Activated CD4-positive, CD25-positive, alpha-beta regulatory T cell (primary cell): ENCODE measurements at places on chromosomes 7 and 10.

DNA sequence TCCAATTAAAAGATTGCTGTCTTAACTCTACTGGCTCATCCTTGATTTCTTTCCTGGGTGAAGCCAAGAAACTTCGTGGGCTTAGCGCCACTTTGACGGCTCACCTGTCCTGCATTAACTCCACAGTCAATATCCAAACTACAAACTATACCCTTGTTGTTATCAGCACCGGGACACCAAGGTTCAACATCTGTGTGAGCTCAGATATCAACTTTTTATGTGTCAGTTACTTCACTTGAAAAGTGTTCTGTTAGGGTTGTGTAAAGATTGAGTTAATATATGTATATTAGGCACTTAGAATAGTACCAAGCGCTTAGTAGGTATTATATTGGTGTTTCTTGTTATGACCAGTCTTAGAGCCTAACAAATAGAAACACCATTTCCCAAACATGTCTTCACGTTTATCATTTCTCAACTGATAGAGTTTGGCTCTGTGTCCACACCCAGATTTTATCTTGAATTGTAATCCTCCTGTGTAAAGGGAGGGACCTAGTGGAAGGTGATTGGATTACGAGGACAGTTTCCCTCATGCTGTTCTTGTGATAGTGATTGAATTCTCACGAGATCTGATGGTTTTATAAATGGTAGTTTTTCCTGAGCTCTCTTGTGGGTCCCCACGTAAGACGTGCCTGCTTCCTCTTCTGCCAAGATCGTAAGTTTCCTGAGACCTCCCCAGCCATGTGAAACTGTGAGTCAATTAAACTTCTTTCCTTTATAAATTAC is 19.0 kb upstream of the ST8SIA6 start:
- no peak for DNase-seq

GRCh38 chr7:102103027-102103372 is 183.7 kb upstream of the SH2B2 start:
- DNase-seq: no peak

- no peak for DNase-seq
These were observed 160.8 kb downstream of the CREB5 start for GRCh38 chr7:28573059-28573553.

DNA sequence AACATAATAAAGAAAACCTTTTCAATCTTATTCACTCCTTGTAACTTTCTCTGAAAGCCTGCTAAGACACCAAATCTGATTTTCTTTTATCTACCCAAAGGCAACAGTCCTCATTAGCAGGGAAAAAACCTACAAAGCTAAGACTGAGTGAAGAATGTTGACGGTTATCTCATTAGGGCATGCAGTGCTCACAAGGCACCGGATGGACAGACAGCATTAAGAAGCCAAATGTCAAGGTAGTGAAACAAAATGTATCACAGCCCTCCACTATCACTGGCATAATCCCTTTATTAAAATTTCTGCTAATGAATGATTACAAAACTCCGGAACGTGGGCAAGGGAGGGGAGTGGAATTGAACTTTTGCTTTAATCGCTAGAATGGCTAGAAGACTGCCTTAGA is 442.8 kb downstream of the NEBL start:
- no peak for DNase-seq

DNA sequence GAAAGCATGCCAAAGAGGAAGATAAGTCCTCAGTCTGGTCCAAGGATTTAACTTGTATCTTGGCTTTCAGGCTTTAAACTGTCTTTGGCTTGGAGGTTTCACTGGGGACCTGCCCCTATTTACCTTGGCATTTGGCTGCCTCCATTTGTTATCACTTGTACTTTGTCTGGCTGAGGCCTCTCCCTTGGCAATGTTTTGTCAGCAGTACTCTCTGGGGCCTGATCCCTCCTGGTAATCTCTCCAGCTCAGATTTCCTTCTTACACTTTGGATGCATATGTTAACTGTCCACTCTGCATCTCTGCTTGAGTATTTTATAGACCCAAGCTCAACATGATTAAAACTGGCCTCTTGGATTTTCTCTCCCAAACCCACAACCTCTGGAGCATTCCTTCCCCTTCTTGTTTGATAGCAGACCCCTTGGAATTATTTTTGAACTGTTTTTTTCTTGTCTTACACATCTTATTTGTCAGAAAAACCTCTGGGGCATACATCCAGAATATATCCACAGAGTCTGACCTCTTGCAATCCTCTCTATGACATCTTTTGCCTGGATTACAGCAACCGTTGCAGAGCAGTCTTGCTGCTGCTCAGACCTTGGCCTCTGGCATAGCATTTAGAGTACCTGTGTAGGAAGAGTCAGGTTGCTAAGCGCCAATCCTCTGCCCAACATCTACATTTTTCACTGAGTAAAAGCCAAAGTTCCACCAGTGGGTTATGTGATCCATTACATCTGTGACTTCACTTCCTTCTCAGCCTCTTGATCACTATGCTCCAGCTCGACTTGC is 35.2 kb downstream of the ZNF487 start:
- no peak for DNase-seq

DNA sequence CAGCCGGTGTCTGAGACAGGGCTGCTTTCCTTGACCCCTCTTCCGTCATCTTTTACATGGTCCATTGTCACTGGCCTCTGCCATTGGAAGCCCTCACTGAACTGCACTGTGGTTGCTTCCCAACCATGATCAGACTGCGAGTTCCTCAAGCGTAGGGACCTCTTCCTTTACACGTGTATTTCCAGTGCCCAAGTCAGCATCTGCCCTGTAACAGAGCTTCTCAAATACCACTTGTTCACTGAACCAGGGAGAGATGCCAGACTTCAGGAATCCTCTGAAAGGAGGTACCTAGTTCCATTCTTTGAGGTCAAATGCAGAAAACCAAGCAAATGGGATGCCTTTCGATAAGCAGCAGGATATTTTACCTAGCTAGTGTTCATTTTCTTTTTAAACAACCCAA is 145.1 kb downstream of the NRP1 start:
- DNase-seq: no peak

DNA sequence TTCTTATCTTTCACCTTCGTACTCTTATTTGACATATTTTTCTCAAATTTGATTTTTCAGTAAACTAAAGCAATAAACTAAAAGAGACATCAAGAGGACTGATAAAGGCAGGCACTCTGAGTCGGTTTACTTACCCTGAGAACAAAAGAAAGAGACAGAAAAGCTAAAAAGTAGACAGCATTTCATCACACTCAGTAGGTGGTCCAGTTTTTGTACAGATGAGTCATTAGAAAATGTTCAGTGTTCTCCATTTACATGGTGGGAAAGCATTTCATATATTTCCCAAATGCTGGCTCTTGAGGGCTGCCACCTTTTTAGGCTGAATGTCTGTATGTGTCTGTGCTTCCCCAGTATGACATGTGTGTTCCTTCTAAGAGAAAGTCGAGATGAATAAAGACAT is 52.7 kb downstream of the NHLRC2 start:
- DNase-seq: no peak

- no peak for DNase-seq
These were observed 29.1 kb downstream of the RHEB start for GRCh38 chr7:151490456-151491105.

DNA sequence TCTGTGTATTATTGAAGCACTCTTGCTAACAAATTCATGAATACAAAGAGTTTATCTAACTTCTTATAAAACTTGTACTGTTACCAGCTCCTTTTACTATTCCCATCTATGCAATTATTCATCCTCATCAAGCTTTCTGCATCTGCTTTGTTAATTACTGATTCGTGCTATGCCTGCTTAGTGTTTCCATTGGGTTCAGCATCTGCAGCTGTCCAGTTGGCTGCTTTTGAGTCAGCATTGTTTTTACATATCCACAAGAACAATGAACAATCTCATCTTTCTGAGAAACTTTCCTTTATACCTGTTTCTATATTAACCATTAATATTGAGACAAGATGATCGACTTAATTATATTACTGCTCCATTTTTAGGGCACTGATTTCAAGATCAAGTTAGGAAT is 19.6 kb upstream of the ANLN start:
- no peak for DNase-seq

DNA sequence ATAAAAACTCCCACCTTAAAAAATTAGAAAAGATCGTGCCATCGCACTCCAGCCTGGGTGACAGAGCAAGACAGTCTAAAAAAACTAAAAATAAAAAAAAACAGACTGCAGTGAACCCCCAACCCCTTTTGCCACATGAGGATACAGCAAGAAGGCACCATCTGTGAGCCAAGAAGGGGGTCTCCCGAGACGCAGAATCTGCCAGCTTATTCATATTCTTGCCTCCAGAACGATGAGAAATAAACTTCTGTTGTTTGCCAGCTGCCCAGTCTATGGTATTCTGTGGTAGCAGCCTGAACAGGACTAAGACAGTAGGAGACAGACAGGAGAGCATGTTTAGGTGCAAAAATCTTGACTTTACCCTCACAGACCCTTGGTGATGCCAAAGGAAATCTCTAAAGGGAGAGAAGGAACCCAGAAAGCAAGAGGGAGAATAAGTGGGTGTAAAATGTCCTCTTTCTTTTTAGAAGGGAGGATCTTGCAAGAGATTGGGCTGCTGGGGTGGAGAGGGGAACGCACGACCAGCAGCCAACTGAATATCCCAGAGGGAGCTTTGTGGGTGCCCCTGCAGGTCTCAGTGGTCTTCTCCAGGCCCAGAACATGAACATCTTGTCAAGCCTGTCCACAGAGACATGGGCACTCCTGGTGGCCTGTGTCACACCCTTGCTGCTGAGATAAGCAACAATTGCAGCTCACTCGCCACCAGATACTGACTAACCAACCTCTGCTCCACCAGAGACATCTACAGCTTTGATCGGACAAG is 400.7 kb upstream of the FOXK1 start:
- DNase-seq: no peak

DNA sequence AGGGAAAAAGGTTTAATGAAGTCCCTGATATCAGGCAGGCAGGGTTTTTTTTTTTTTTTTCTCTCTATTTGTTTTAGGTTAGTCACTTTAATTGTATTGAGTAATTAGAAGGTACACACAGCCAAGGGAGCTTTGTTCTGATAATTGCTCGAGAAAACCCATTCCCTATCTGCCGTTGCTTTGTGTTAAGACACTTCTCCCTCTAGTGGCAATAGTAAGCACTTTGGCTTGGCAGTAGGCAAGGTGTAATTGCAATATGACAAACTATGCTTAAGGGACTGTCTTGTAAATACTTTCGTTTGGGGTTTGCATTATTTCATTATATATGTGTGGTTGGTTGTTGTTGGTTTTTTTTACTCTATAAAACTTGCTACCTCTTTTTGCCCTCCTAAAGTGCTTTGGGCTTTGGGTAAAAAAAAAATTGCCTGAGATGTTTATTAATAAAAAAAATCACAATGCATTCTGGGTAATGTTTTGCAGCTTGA is 113.4 kb downstream of the BTRC start:
- no peak for DNase-seq

DNA sequence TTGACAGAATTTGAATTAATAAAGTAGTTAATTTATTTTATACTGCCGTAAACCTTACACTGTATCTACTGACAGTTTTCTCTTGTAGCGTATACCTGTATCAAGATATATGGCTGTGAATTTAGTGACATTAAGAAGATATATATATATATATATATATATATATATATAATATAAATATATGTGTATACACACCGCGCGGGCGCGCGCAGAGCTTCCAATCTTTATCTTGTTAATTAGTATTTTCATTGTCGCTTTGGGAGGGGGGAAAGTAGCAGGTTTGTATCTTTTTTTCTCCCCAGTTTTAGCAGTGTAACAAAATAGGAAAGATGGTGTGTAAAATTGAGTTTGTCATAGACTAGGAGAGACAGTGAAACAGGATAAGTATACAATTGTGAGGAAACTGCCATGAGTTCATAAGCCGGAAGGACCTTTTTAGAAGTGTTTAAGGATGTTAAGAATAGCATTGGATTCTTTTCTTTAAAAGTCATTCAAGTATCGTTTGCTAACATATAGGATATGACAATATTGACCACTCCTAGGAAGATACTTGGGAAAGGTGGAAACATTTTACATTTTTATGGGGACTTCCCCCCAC is 2.0 kb downstream of the PLEKHA1 start:
- no peak for DNase-seq

DNA sequence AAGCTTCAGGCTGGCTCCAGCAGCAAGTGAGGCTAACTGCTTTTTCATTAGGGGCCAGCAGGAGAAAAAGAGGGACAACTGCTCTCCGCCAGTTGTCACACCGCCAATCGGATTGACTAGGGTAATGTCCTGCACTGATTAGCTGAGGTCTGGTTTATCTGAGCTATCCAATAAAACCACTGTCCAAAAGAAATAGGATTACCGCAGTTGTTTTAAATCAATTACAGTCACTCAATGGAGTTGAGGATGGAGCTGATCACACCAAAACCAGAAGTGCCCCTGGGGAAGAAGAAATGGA is 351.4 kb upstream of the NPVF start:
- DNase-seq: no peak

DNA sequence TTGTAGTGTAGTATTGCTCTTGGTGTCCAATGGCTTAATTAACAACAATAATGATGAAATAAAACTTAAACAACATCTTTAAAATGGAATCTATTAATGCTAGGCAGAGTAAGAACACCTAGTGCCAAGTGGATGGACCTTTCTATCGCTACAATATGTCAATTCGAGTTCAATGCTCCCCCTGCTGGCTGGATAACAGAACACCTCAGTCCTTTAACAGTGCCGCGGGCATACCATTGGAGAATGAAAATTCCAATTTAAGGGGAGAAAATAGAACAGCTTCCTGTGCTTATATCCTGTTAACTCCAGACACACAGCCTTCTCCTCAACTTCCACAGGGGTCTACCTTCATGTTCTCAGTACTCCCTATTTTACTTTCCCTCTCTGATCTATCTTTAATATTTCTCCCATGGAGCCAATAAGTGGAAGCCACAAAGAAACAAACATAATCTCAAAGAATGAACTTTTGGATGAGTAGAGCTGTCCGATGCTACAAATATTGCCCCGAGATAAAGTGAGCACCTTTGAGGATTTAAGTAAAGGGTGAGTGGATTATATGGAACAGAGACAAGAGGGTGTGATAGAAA is 41.4 kb downstream of the COL1A2 start:
- DNase-seq: peak; percentile 3

- DNase-seq: no peak
These were observed 29.5 kb downstream of the CHCHD3 start for GRCh38 chr7:133052401-133052756.

GRCh38 chr7:376306-377079 is 86.5 kb downstream of the FOXL3 start:
- no peak for DNase-seq

GRCh38 chr10:126736727-126737126 is 66.2 kb upstream of the C10orf90 start:
- DNase-seq: no peak

DNA sequence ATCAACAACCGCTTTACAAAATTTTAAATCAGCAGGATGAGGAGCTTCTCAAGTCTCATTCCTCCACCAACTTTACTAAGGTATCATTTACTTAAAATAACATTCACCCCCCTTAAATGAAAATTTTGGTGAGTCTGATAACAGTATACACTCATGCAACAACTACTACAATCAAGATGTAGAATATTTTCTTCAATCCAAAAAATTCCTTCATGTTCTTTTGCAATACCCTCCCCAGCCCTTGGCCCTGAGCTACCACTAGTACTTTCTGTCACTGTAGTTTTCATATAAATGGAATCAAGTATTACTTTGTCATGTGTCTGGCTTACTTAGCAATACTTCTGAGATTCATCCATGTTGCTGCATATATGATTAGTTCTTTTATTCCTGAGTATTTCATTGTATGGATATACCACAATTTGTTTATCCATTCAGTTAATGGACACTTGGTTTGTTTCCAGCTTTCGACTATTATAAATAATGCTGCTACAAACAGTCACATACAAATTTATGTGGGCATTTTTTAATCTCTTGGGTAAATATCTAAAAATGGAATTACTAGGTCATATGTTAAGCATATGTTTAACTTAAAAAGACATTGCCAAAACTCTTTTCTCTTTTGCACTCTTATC is 43.0 kb downstream of the NT5C2 start:
- no peak for DNase-seq

- no peak for DNase-seq
These were observed 991.4 kb downstream of the CCSER2 start for GRCh38 chr10:85319826-85320225.
